DMS53 (cell line): ENCODE measurements at places on chromosomes 2 and 18.

DNA sequence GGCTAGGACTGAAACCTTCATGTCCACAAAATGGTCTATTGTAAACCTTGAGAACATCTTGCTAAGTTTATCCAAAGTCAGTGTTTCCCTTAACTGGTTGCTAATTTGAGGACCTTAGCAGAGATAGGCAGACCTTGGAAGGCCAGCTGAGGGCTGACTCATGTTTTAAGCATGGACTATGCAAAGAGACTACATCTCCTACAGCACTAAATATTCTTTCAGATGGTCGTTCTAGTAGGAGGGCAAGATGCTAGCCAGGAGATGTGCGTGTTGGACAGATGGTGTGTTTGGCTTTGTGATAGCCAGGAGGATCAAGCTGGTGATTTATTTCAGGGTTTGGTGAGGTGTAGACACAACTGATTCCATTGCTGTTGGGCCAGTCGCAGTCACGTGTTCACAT lies 75.8 kb downstream of the NRP2 start:
- DNase-seq, result no peak

- no peak for DNase-seq
Observed at GRCh38 chr2:224386876-224387275, 15.0 kb downstream of the FAM124B start.

- peak; percentile 59 for DNase-seq
Observed at GRCh38 chr18:34121200-34121721, 103.5 kb downstream of the NOL4 start.

GRCh38 chr18:63312019-63312409 lies 7.6 kb downstream of the BCL2 start:
- DNase-seq, result no peak

- DNase-seq, result no peak
Observed at GRCh38 chr2:108363908-108364225, 13.9 kb upstream of the SULT1C4 start.

DNA sequence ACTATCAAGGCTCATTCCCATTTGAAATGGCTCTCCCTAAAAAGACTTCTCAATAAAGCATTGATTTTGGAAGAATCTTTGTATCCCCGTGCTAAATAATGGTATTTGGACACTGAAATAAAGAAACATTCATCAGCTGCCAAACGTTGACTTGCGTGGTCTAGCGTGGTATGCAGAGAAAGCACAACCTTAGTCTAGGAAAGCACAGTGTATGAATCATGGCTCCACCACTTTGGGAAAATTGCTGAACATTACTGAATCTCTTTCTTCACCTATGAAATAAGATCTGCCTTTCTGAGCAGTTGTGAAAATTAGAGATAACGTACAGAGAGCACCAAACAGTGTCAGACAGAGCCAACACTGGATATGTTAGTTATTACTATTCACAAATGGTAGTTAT lies 353.9 kb downstream of the SS18 start:
- no peak for DNase-seq

GRCh38 chr2:129443235-129443864 lies 536.1 kb upstream of the RAB6C start:
- DNase-seq, result no peak

DNA sequence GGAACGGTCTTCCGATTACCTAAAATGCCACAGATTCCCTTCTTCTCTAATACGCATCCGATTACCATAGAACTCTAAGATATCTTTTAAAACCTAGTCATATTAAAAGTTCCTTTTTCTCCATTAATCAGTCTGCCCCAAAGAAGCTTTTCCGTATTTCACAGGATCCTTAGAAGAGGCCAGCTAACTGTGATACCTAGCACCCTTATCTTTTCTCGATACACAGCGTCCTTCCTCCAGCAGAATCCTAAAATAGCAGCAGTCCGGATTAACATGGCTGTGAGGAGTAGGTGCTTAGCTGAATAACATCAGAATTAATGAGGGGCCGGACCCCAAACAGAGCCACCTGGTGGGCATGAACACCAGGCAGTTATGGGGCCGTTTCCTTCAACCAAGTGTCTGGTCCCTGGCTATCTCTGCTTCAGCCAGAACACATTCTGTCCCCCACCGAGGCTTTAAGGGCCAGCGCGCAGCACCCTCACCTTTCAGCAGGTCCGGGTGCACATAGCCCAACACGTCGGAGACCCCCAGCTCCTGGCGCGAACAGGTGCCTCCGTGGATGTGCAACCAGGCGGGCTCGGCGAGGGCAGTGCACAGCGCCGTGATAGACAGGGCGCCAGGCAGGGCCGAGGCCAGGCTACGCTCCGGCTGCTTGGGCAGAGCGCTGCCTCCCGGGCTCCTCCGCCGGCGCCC lies 995 bp downstream of the TMEM127 start:
- DNase-seq, result peak; percentile 66

- DNase-seq, result peak; percentile 31
Observed at GRCh38 chr18:64747803-64748202, 598.9 kb upstream of the LINC00305 start.

- peak; percentile 65 for DNase-seq
Observed at GRCh38 chr2:25492726-25493125, 151.0 kb upstream of the DNMT3A start.
